Globus pallidus (tissue), 1 donor: ENCODE measurements at places on chromosomes 1 and 21.
A peak's percentile ranks its signal among the peaks of the same experiment; 100 is the strongest.

DNA sequence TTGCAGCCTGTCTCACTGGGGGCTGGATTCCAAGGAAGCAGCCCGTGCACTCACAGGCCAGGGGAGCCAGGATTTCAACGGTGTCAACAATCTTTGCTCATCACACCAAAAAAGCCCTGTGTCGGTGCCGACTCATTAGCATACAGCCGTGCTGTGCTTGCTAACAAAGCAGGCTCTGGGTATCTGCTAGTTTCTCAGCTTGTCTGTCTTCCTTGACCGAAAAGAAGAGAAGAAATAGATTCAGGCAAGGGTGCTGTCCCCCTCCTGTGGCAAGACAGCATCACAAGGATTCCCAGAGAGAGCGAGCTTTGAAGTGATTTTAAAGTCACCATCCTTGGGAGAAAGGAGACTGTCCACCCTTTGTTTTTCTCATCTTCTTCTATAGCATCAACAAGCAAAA lies 214.7 kb downstream of the SDCCAG8 start:
- peak; percentile 54 for DNase-seq

DNA sequence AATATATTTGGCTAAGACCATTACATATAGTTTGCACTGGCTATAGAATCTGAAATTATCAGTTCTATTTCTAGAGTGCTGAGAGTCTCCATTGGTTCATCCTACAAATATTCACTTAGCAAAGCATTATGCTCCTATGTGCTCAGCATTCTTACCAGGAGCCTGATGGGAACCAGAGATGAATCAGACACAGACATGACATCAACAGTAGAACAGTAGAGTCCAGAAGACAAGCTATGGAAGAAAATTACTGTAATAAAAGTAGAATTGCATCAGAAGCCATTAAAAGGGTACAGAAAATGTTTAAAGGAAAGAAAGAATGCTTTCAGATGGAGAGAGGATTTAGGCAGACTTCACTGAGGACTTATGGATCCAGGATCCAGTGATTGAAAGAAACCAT lies 271.7 kb upstream of the SNX7 start:
- DNase-seq = no peak

DNA sequence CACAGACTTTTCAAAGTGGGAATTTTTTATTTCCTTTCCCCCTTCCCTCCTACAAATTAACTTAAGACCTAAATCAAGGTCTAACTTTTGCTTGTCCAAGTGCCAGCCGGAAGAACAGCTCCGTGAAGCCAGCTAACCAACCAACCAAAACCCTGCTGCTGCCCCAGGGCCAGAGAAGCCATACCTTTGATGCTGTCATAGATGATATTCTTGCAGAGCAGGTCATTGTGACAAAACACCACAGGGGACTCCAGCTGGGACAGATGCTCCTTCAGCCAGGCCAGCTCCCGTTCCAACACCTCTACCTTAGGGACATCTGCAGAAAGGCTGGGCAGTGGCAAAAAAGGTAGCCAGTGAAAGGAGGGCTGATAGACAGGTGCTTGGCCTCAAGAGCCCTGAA lies 10.7 kb downstream of the ETNK2 start:
- DNase-seq = no peak

DNA sequence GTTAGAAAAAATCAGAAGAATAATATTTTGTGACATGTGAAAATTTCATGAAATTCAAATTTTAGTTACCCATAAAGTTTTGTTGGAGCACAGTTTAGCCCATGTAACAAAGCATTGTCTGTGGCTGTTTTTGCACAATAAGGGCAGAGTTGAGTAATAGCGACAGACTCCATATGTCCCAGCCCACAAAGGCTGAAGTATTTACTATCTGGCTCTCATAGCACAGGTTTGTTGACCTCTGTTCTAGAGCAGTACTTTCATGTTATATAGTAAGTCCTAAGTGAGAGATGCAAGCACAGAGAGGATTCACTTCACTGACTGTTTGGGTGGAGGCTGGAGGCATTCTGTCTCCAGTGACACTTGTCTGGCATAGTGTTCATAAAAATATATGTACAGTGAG lies 6.8 kb downstream of the LAMC1 start:
- DNase-seq = no peak

- no peak for DNase-seq
These were observed 18.9 kb downstream of the HSF2BP start for GRCh38 chr21:43640400-43640799.

DNA sequence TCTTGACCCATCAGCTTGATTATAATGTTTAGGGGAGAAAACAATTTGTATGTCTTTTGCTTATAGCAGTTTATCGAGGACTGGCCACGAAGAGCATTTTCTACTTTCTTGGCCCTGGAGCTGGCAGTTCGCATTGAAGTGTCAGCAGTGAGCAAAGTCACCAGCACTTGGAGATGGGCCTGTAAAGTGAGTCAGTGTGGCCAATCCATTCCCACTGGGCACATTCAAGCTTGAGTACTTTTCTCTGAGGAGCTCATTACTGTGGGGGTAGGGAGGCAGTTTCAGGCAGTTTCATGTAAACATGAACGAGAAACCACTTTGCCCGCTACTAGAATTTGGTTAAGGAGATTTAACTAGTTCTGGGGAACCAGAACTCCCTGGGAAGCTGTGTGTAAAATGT lies 164.8 kb downstream of the PRDM2 start:
- DNase-seq = no peak

GRCh38 chr1:24027838-24028468 lies 47.8 kb upstream of the SRSF10 start:
- DNase-seq = peak; percentile 14

DNA sequence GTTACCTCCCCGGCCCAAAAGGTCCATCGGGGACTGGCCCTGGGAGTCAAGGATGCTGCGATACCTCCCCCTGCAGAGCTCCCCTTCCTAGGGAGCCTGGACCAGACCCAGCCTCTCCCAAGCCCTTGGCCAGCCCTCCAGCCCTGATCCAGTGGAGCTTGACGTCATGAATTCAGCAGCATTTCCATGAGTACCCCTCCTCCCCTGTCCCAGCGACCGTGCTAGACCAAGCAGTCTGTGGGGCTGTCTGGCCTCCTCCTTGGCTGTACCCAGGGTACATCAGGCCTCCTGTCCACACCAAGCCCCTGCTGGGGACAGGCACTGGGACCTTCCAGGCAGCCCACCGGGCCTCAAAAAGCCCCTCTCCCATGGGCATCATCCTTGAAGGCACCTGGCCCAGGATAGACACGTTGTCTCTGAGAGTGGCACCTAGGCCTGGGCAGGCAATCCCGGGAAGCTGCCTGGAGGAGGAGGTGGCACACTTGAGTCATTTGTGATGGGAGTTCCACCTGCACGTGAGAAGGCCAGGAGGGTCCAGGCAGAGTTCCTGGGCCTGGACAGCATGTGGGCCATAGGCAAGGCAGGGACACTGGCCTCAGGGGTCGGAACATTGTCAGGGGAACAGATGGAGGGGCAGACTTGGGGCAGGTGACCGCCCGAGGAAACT lies 46.4 kb downstream of the WNT9A start:
- DNase-seq = no peak

GRCh38 chr1:167871331-167871730 lies 42.6 kb downstream of the ADCY10 start:
- DNase-seq = no peak

DNA sequence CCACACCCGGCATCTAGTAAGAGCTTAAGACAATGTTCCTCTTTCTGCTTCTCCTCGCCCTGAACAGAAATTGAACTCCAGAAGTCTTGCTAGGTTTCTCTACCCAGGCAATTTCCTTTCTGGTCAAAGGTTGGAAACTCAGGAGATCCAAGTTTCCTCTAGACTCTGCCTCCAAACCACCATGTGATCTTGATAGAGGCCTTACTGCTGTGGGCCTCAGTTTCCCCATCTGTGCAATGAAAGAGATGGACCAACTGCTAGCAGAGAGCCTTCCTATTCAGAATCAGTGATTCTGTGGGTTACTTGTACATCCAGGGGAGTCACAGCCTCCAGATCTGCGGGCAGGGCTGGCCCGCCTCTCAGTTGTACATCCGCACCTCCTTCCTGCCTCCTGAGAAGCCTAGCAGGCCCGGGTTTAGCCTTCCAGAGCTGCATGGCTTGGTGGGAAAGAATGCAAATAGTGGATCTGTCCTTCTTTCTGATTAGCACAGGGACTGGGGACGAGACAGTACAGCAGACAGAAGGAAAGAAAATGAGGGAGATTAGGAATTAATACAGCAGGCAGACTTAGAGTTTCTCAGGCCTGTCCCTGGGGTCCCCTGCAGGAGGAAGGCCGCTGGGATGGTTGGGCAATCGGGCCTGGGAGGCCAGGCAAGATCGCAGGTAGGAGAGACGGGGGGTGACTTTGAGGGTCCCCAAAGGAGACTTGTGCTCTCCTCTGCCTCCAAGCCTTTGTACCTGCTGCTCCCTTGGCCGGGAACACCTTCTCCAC lies 83.9 kb downstream of the PAX7 start:
- no peak for DNase-seq

GRCh38 chr1:3417082-3417739 lies 37.3 kb upstream of the ARHGEF16 start:
- DNase-seq = no peak

DNA sequence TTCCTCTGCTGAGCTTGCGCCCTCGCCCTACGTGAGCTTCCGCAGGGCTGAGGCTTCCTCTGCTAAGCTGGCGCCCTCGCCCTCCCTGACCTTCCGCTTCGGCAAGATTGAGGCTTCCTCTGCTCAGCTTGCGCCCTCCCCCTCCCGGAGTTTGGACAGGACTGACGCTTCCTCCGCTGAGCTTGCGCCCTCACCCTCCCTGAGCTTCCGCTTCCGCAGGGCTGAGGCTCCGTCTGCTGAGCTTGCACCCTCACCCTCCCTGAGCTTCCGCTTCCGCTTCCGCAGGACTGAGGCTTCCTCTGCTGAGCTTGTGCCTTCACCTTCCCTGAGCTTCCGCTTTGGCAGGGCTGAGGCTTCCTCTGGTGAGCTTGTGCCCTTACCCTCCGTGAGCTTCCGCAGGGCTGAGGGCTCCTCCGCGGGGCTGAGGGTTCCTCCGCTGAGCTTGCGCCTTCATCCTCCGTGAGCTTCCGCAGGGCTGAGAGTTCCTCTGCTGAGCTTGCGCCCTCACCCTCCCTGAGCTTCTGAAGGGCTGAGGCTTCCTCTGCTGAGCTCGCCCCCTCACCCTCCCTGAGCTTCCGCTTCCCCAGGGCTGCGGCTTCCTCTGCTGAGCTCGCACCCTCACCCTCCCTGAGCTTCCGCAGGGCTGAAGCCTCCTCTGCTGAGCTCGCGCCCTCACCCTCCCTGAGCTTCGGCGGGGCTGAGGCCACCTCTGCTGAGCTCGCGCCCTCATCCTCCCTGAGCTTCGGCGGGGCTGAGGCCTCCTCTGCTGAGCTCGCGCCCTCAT lies 753.6 kb upstream of the TPTE start:
- no peak for DNase-seq

DNA sequence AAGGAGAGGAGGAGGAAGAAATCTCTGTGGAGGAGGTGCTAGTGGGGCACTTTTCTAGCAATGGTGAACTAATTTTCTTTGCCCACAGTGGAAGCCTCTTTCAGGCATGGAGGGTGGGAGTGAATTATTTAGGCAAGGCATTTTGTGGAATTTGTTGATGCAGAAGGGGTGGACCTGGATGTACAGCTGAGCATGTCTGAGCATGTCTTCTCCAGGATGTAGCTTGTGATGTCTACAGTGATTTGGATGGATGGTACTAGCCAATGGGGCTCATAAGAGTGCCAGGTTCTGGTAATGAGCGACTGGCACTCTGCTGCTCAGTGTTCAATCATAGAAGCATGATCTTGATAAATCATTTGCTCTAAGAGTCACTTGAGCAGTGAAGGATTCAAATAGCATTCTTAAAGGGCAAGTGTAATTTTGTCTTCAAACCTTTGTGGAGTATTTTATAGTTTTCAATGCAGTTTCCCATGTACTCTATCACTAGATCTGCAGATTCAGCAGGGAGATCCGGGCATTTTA lies 153.9 kb upstream of the LMO4 start:
- no peak for DNase-seq

DNA sequence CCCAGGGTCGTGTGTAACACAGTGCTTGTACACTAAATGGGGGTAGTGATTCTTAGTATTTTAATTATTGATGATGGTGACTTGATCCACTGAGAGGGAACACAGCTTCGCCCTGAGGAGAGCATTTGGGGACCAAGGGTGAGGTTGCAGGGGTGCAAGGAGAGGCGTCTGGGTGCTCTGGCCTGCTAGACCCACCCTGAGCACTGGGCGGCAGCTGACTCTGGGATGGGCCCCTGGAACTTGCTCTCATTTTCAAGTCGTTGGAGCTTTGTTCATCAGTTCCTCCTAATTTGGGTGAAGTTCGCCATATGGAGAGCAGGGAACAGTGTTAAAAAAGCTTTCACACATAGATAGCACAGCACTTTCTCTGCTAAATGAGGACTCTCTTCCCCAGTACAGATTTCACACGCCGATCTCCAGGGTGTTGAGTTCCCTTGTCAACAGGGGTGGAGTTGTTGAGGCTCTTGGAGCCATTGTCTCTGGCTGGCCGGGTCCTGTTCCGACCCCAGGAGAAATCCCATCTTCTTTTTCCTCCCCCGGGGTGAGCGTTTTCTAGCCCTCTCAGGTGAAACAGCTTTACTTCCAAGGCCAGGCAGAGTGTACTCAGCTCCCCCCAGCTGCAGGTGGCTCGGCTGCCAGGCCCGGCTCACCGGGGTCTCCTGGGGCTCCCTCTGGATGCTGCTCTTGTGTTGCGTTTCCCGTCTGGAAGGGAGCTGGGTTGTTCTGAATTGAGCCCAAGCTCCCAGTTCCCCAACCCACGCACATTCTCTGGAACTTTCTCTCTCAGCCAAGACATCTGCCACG lies 367.4 kb downstream of the RPS6KC1 start:
- no peak for DNase-seq

- DNase-seq = no peak
These were observed 119.9 kb downstream of the FASLG start for GRCh38 chr1:172778456-172779455.

GRCh38 chr1:241181971-241182370 lies 175.0 kb downstream of the RGS7 start:
- DNase-seq = no peak

DNA sequence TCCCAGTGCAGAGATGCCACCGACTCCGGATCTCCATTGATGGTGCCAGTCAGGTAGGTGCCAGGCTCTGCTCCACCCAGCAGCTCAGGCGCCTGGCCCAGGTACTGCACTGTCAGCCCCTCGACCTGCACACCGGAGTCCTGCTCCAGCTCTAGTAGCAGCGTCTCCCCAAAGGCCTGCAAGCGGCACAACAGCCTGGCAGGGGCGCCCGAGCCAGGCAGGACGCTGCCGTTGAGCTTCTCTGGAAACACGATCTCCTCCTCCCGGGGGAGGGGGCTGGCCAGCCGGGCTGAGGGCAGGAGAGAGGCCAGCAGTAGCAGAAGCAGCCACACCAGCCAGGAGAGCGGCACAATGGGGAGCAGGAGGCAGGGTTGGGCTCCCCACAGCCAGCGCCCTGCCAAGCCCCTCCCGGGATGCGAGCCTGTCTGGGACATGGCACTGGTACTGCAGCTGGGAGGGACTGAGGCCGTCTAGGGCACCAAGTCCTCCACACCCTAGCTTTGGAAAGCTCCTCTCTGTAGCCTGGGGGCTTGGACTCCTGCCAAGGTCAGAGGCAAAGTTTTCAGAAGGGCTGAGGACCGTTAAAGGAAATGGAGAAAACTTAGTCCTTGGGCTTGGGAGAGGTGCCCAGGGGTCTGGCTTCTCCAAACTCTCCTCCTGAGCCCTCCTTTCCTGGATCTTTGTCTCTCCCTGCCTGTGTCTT lies 509 bp downstream of the ADAMTS4 start:
- DNase-seq = no peak
